ENCODE measurements at places on chromosomes 7 and 10. TPM values are rescaled to one million over a fixed set of nuclear protein-coding genes. Genes with fewer than 3 reads are reported as not detected.

Gene LOXL4
- 1.7 TPM for total RNA-seq

DNA sequence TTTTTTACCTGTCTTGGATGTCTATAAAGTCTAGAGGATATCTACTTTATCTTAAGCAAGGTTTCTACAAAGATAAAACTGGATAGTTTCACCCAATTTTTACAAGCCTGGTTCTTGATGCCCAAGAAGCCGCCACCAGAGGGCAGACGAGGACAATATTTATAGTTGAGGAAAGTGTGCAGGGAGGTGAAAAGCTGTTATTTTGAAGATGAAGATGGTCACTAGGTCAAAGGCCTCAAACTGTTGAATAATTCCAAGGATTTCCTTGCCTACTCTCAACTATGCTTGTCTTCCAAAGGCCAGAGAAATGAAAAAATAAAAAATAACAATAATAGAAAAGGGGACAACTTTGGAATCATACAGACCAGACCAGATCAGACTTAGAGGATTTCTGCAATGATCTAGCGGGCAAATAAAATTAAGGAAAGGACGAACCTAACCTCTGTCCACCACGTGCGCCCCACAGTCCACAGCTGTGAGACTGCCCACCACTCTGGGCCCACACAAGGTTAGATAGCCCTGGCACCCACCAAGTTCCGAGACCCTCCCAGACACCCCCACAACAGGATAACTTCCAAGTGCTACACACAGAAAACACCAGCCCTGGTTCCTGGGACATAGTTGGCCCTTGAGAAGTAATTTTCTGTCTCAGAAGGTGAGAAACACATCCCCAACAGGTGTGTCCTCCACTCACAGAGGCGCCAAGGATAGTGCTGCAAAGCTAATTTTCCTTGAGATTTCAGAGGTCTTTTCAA is 2.8 kb downstream of the PKD1L1 start:
- DNase-seq = peak; percentile 82

GRCh38 chr10:131615150-131615549 is 285.7 kb upstream of the PPP2R2D start:
- no peak for DNase-seq

Gene RARRES2
- total RNA-seq = 26.3 TPM

DNA sequence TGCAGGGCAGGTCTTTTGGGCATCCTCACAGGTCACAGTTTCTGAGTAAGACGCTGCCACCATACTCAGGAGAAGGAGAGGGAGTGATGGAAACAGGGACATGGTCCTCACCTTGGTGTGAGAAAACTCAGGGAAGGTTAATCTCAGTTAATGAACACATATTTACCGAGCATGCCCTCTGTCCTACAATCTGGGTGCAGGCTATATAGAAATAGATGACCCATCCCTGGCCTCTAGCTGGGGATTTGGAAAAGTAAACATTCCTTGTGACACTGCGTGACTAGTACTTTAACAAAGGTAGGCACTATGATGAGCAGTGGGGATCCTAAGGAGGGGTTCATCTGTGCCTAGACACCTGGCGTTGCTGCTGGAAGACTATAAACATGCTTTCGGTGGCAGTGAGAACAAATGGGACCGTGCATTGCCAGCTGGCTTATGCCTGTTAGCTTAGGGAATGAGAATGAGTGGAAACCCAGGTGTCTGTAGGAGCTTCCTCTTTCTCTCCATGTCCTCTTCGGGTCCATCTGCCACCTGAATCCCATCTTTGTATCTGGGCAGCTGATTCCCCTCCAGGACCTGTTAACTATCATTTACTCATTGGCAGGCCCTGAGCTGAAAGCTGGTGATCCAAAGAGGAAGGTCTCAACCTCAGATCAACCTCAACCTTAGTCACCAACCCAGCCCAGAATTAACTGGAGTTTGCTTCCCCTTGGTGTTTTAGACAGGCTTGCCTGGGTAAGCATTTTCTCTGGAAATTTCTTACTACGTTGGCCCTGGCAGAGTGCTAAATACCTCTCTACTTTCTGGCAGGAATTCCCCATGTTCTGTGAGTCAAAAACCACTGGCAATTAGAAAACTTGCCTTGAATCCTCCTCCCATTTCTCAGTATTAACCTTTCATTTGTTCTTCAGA is 794 bp downstream of the MBL2 start:
- DNase-seq = no peak

Data from neural crest cell (in vitro differentiated cells).